Activated T-cell treated with anti-CD3 and anti-CD28 coated beads, Interleukin-2, amount 50 U/mL, for 72 hours (primary cell): ENCODE measurements at places on chromosomes 13 and 19. TPM values are rescaled to one million over a fixed set of nuclear protein-coding genes. Genes with fewer than 3 reads are reported as not detected.
A peak's percentile ranks its signal among the peaks of the same experiment; 100 is the strongest.

CPB2 gene
- total RNA-seq: not detected

TEX26 gene
- not detected for total RNA-seq

POGLUT2 gene
- total RNA-seq: 4.2 TPM

ANGPTL8 gene
- not detected for total RNA-seq

FARP1 gene
- 2.4 TPM for total RNA-seq

DNA sequence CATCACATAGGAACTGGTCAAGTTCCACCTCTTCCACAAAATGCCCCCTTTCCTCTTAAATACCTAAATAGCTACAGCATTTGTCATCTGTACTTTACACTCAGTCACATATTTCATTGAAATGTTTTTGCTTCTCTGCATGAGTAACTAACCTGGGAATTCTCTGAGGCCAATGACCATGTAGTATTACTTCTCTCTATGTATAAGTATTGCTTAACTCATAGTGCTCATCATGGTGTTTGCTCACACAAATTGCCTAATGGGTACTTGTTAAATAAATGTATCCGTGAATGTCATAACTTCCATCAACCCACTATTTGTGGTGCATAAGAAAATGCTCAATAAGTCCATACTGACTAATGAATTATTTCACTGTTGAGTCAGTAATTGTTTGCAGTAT lies 115.5 kb downstream of the FGF14 start:
- H3K27ac ChIP-seq: no peak overlapping the region
- H3K36me3 ChIP-seq: no peaks in the 10 kb centered on the region
- no peaks in the 10 kb centered on the region for H3K4me1 ChIP-seq
- H3K4me3 ChIP-seq: no peak overlapping the region
- no peaks in the 10 kb centered on the region for H3K27me3 ChIP-seq

- H3K36me3 ChIP-seq: peaks cover 10% of the 10 kb centered on the region
- peak overlapping the region; percentile 88 for H3K4me3 ChIP-seq
- peaks cover 62% of the 10 kb centered on the region for H3K4me1 ChIP-seq
- H3K27me3 ChIP-seq: no peaks in the 10 kb centered on the region
- no peak for DNase-seq
Measured at GRCh38 chr13:46296921-46297320, 85.2 kb downstream of the LRRC63 start.

GRCh38 chr19:2645826-2646225 lies 56.7 kb downstream of the GNG7 start:
- no peak for DNase-seq
- H3K27ac ChIP-seq: no peak overlapping the region
- no peaks in the 10 kb centered on the region for H3K27me3 ChIP-seq
- H3K4me3 ChIP-seq: no peak overlapping the region

- H3K36me3 ChIP-seq: peaks cover 6% of the 10 kb centered on the region
- H3K4me3 ChIP-seq: no peak overlapping the region
- H3K27me3 ChIP-seq: no peaks in the 10 kb centered on the region
- peaks cover 11% of the 10 kb centered on the region for H3K4me1 ChIP-seq
Measured at GRCh38 chr19:6378041-6378440, 2.3 kb upstream of the PSPN start.

GRCh38 chr19:55212447-55212846 lies 3.1 kb upstream of the PTPRH start:
- no peak overlapping the region for H3K27ac ChIP-seq
- H3K4me3 ChIP-seq: no peak overlapping the region
- peaks cover 19% of the 10 kb centered on the region for H3K4me1 ChIP-seq
- peaks cover 14% of the 10 kb centered on the region for H3K36me3 ChIP-seq
- peak; percentile 52 for DNase-seq

DNA sequence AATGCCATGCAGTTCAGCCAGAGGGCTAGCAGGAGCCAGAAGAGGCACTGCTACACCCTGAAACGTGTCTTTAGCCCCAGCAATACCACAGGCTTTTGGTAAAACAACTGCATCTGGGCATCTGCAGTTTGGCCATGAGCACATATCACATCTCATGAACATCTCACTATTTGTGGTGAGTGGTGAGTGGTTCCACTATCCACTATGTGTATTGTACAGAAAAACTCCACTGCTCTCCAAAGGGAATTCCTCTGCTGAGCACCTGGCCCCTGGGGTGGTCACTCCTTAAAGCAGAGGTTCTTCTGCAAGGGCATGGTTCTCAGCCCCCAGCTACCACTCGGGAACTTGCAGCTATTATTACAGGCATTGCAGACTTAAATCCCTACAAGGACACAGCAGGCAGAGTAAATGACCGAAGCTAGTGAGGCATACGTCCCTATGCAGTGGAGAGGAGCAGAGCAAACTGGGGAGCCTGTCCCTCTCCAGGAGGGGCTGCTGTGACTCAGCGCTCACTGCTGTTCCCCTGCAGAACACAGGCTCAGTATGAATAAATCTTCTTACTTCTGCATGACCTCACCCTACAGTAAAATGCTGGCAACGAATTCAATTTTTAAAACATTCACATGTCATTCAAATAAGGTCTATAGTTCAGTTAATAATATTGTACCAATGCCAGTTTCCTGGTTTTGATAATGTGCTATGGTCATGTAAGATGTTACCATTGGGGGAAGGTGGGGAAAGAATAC lies 332.4 kb upstream of the ZNF507 start:
- H3K36me3 ChIP-seq: no peaks in the 10 kb centered on the region
- no peaks in the 10 kb centered on the region for H3K27me3 ChIP-seq
- no peaks in the 10 kb centered on the region for H3K4me1 ChIP-seq
- DNase-seq: no peak

DNA sequence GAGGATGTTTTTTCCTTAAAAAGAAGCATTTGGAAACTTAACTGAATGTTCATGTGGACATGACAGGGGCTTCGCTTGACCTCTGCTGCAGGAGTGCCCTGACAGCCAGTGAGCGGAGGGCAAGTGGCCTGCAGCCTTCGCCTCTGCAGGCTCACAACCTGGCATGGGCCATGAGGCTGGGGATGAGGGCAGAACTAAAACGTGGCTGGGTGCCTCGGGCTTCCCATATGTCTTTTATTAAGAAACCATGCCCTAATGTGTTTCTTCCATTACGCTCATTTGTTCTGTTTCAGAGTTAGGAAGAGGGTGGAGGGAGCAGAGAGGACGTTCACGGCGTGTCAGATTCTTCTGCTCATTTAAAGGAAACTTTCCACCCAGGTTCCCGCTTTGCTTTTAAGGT lies 2.9 kb downstream of the ARHGEF7 start:
- H3K4me3 ChIP-seq: no peak overlapping the region
- H3K27ac ChIP-seq: no peak overlapping the region
- DNase-seq: no peak
- H3K4me1 ChIP-seq: peaks cover 14% of the 10 kb centered on the region
- H3K36me3 ChIP-seq: no peaks in the 10 kb centered on the region

- peaks cover 6% of the 10 kb centered on the region for H3K36me3 ChIP-seq
- no peak overlapping the region for H3K27ac ChIP-seq
- H3K4me1 ChIP-seq: peaks cover 15% of the 10 kb centered on the region
- no peak overlapping the region for H3K4me3 ChIP-seq
- DNase-seq: no peak
- H3K27me3 ChIP-seq: no peaks in the 10 kb centered on the region
Measured at GRCh38 chr19:57800696-57801095, 14.0 kb downstream of the ZNF552 start.
